ENCODE measurements at places on chromosomes 13 and 19.

GRCh38 chr19:53553156-53553555 lies 15.2 kb downstream of the ZNF331 start:
- no peak for DNase-seq

DNA sequence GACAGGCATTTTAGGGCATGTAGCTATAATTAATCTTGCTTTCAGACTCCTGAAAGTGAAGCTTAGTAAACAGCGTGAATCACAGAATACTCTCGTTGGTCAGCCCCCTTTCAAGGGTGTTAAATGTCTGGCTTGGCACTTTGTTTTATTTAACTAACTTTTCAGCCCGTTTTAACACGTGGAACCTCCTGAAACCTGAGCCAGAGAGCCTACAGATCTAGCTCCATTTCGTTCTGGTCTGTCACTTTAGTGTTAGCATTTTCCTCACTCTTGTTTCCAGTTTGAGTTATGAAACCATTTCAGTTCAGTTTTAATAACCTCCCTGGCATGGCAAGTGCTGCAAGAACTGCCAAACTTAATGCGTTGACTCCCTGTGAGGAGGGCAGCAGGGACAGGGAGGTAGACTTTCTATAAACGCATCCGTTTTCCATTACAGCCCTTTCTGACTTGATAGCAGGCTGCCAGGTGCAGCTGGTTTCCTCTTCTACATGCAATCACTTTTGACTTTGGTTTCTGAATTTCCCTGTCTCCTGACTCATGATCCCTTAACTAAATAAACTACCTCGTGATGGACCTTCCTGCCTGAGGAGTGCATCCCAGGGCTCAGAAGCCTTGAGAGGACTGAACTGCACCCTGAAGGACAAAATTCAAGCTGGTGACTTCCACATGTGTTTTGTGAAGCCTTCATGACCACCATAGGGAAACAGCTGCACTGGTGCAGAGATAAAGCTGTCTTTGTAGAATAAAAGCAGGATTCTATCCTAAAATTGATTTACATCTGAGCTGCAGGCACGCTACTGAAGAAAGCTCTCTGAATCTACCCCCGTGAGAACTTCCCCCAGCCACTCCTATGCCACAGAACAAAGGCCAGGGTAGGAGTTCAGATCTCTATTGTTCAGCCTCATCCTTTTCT lies 192.6 kb downstream of the DLEU7 start:
- DNase-seq: no peak

GRCh38 chr13:113507505-113508345 lies 17.2 kb upstream of the DCUN1D2 start:
- DNase-seq: no peak

- DNase-seq: no peak
Measured at GRCh38 chr19:47260476-47260875, 4.2 kb downstream of the CCDC9 start.

GRCh38 chr13:26719356-26719945 lies 41.1 kb downstream of the GPR12 start:
- peak; percentile 46 for DNase-seq

- DNase-seq: no peak
Measured at GRCh38 chr13:98619556-98619955, 42.6 kb upstream of the STK24 start.

GRCh38 chr13:38530492-38530891 lies 156.4 kb upstream of the FREM2 start:
- DNase-seq: no peak

DNA sequence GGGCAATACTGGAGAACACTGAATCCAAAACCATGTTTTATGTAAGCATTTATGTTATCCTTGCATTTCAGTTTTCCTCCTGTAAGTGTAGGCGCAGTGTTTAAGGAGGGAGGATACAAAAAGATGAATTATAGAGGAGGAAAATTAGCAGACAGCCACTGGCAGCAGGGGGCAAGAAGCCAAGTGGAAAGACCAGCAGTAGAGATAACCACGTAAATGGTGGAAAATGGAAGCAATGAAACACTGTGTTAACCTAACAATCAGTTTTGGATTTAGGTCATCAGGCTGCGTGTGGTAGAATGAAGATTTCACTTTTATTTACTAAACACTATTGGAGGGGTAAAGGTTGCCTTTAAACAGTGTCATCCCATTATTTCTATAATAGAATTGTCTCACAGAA lies 447.3 kb downstream of the GPC6 start:
- no peak for DNase-seq

DNA sequence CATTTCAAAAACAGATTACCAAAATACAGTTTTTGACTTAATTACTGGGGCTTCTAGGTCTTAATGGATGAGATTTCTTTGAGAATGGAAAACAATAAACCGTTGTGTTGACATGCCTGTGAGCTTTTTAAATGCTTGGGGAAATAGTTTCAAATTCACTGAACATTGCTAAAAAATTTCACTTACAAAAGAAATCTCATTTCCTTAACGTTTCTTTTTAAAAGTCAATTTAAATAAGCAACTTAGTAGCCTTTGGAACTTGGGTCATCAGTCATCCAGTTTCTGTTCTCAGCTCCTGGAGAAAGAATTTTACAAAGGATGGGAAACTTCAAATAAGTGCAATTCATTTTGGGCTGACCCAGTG lies 4.4 kb downstream of the ZC3H4 start:
- DNase-seq: no peak

DNA sequence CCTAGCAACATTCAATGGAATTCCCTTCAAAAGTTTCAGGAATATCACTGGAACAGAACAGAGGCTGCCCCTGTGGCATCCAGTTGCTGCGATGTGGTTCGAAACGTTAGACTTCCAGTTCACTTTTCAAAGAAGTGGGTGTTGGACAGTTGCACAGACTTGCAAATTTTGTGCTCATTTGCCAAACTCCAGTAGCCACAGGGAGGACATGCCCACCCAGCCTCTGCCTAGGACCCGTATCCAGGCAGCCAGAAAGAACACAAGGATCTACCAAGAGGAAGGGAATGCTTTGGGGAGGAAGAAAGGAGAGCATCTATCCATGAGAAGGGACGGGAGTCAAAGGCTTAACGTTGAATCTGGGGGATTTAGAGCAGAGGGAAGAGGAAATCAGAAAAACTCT lies at the start of gene METTL21C:
Gene METTL21C, minus strand, starts transcription at position 108 of the 400 bp plus-strand sequence. CDS start 546 bp downstream, outside the sequence.
- DNase-seq: no peak

DNA sequence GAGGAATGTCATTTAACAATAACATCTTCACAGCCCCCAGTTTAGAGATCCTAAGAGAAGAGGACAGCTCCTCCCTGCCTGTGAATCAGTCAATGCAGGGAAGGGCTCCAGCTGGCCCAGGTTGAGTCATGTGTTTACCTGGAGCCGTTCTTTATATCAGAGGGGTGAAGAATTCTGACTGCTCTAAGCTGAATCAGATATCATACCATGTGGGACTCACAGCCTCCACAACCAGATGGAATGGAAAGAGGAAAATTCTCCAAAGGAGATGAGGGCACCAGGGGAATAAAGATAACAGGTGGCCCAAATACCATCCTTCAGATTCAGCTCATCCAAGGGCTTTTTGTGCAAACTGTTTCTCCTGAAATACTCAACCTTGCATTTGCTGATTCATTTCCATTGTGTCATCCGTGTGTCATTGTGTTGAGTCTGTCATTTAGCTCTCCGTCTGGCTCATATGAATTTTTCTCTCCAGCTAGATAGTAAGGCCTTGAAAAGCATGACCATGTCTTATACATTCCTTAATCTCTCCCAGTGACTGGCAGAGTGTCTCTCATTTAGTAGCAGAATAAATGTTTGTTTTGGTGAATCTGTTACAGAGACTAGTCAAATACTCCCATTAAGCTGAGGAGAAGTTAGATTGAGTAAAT lies 217.9 kb downstream of the RFC3 start:
- no peak for DNase-seq

DNA sequence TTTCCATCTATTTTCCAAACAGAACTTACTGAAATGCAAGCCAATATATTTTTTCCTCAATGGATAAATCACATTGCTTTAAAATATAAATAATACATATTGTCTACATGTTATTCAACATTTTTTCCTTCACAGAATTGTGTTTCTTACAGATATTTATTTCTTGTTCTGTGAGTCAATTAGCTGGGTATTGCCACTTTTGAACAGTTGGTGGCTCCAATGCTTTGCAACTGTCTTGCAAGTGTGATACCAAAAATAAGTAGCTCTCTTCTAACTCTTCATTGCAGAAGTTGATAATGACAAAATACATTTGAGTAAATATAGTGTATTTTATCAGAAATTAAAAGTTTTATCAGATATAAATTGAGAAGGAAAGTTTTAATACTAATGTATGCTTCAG lies 17.1 kb upstream of the GPC5 start:
- DNase-seq: no peak

- DNase-seq: no peak
Measured at GRCh38 chr19:45863840-45864628, at the start of gene FOXA3. FOXA3 (plus strand) TSS chr19:45864326; CDS start chr19:45864457, 131 bp downstream.

DNA sequence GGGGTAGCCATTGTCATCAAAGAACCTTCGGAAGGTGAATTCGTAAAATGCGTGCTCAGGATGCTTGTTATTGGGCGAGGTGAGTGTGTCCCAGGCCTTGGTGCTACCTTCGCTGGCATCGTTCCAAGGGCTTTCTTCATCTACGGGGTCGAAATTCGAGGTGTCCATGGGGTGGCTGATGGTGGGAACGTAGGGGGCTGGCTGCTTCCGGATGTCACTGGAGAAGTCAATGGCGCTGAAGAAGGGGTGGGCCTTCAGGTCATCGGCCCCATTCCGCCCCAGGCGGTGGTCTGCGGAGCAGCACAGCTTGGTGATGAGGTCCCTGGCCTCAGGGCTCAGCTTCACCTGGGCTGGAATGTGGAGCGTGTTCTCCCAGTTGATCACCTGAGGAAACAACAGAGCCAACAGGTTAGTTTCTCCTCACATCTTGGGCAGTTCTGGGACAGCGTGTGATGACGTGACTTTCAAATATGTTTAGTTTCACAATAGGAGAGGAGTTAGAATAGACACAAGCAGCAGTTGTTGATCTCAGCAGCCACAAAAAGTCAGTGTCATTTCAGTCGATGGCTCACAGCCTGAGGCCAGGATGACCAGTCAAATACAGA lies 72.5 kb upstream of the XPO4 start:
- DNase-seq: no peak

DNA sequence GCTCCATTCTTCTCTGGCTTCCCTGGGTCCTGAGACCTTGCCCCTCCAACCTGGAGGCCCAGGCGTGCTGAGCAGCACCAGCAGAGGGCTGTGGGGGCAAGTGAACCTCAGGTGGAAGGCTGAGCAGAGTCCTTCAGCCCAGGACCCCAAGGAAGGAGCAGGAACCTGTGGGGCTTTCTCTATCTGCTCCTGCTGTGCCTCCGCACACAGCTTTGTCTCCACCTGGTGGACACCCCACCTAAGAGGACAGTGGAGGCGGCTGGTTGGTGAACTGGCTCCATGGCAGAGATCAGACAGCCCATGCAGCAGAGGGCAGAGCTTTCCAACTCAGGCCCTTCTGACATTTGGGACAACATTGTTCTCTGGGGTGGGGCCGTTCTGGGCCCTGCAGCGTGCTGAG lies 19.7 kb downstream of the ZFR2 start:
- no peak for DNase-seq

DNA sequence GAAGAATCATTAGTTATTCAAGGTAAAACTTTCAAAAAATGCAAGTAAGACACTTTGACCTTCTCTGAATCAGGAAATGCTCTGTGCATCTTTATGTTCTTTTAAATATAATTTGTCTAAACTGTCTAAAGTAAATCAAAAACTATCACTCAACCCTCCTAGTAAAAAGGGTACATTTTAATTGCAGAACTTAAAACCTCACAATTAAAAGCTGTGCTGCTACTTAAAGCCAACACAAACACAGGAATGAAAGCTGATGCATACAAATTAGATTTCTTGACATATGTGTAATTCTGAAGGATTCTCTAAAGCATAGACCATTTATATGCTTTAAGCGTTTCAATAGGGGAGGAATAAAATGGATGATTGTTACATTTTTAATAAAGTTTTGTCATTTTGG lies 58.3 kb downstream of the DACH1 start:
- DNase-seq: no peak

GRCh38 chr19:38099966-38100365 lies 124.1 kb downstream of the DPF1 start:
- DNase-seq: no peak

DNA sequence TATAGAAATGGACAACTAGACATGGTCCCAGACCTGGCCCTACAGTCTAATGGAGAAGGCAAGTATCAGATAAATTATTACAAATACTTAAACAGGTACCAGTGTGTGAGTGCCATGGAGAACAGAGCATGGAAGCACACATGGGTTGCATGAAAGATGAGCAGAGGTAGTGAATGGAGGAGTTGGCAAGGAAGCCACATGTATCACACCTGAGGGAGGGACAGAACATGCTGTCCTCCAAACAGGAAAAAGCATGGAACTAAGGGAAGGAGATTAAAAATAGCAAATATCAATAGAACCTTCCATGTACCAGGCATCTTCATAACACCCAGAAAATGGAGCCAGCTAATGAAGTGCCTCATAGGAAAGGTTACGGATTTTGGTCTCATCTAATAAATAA lies 85.9 kb downstream of the SACS start:
- DNase-seq: no peak

GRCh38 chr19:39582891-39583625 lies 19.3 kb upstream of the LGALS13 start:
- DNase-seq: no peak

DNA sequence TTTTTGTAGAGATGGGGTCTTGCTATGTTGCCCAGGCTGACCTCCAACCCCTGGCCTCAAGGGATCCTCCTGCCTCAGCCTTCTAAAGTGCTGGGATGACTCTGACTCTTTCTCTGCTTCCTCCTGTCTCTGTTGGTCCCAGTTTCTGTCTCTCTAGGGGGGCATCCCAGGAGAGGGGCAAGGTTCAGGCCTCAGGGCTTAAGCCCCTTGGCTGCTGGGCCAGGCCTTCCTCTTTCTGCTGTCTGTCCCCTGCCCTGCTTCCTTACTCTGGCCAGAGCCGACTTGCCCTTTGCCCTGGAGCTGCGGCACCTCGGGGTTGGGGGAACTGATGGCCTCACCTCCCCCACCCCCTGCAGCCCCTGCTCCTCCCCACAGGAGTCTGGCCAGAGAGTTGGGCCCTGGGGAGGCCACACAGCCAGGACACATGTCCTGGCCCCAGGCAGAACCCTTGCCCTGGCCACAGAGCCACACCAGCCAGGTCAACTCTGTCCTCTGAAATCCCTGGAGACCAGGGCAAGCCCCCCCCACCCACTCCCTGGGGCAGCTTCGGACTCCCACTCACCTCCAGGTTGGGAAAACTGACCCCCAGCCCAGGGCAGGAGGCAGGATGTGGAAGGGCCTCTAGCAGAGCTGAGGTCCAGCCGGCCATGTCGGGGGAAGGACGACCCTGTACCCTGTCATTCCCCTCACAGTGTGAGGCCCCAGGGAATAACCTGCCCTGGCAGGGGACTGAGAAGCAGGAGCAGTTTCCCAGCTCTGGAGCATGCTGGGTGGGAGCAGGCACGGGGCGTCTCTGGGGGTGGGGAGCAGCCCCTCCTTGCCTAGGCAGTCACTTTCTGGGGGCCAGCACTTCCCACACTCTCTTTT lies 23.7 kb downstream of the CEBPA start:
- DNase-seq: no peak

DNA sequence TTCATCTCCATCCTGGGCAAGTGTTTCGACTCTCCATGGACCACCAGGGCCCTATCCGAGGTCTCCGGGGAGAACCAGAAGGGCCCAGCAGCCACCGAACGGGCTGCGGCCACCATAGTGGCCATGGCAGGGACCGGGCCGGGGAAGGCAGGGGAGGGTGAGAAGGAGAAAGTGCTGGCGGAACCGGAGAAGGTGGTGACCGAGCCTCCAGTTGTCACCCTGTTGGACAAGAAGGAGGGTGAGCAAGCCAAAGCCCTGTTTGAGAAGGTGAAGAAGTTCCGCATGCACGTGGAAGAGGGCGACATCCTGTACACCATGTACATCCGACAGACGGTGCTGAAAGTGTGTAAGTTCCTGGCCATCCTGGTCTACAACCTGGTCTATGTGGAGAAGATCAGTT lies 4.7 kb upstream of the MAP2K7 start:
- no peak for DNase-seq

- DNase-seq: no peak
Measured at GRCh38 chr19:4115050-4115817, 8.7 kb downstream of the MAP2K2 start.

All from NCI-H2081 treated with DMSO at 0.1 percent for 48 hours (cell line).